ENCODE measurements at places on chromosomes 16 and 17.

- no peak for DNase-seq
These were observed 50.2 kb downstream of the WSB1 start for GRCh38 chr17:27343977-27344607.

GRCh38 chr17:10751563-10751962 lies 21.7 kb upstream of the TMEM220 start:
- DNase-seq: no peak

- DNase-seq: no peak
These were observed 155.3 kb downstream of the PRKCB start for GRCh38 chr16:23991066-23991465.

DNA sequence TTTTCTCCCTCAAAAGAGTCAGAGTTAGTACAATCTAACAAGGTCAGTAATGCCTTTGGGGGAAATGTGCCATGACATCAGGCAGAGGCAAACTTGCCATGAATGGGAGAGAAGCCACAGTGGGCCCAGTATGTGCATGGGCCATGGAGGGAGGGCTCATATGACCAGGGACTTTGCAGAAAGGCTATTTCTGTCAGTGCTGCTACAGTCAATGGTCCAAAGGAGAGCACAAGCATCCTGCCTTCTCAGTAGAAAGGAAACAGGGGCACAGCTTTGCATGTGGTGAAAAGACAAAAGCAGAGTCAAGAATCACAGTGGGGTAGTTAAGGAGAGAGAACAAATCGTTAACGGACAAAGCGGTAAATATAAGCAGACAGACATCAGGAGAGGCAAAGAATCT lies 11.2 kb upstream of the CORO6 start:
- no peak for DNase-seq

DNA sequence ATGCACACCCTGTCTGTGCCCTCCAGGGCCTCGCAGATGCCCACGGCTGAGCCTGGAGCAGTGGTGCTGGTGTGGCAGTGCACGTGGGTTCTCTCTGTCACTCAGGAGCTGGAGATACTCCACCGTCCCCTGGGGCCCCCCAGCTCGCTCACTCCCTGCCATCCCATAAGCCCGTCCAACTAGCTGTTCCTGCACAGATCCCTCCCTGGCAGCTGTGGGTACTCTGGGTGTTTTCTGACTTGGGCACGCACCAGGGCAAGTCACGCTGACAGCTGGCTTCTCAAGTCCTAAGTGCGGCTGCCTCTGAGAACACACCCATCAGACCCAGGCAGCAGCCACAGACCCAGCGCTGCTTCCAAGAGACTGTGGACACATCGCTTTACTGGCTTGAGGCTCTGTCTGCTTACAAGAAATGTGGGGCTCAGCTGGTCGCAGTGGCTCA lies 25.4 kb upstream of the ITGB4 start:
- no peak for DNase-seq

Data from stimulated activated CD8-positive, alpha-beta memory T cell treated with anti-CD3 and anti-CD28 coated beads, Interleukin-4, amount 100 ng/mL, for 4 hours (primary cell).